Kidney tubule cell (primary cell): ENCODE measurements at places on chromosomes 5 and 9.

- no peak for DNase-seq
Measured at GRCh38 chr5:169941542-169941941, 38.8 kb downstream of the INSYN2B start.

DNA sequence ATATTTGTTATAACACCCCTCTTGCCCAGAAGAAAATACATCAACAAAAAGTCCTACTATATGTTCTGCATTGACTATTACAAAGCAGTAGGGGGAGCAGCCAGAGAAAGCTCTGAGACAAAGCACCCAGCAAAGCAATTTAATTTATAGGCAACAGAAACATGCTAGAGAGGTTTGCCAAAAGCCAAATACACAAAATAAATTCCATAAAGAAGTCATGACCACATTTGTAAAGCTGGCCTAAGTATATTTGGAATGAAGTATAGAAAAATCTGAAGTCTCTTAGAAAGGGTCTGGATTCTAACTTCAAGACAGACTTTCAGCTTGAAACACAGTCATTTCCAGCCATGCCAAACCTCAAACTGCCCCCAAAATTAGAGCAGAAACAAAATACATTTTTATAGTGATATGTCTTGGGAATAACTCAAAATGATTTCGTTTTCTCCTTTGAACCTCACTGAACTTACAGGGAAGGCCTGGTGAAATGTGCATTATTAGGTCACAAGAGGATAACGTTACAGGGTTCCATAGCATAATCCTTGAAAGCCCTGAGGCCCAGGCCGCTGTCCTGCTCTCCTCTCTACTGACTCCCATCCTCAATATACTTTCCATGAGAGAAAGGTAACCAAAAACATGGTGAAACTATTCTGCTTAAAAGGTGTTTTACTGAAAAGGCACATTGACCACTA lies 451.8 kb downstream of the RAB3C start:
- peak; percentile 50 for DNase-seq

GRCh38 chr5:159531554-159532105 lies 201.3 kb upstream of the IL12B start:
- no peak for DNase-seq

DNA sequence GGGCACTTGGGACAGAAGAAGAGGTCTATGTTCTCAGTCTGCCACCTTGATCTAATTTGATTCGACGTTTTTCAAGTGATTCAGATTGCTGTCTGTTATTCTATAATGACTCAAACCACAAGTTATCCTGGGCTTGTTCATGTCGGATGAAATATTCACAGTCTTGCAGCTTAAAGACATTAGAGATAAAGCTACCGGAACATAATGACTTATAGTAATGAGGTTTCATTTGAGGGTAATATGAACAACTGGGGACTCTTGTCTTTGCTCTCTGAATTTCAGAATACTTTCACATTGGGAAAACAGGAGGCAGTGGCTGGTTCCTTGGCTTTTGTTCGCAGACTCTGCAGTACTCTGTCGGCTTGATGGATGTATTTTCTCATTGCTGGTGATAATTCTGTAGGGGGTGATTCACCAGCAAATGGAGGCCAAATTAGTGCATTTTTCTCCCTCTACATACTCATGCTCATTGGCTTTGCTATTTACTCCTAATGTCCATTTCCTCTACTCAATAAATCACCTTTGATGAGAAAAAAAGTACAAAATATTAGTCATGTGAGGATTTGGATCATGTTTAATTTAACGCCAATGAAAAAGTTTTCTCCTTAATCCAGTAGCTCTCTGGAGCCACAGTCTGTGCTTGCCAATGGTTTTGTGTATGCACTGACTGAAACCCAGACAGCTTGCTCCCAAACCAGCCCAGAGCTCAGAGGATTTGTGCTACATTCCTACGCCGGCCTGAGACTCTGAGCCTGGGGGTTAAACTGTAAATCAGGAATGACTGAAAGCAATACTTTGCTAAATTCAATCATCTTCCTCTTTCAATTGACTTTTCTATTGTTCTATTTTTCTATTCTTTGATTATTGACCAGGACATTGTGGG lies 154.7 kb upstream of the ANKH start:
- DNase-seq = peak; percentile 25
